ENCODE measurements at places on chromosomes 1 and 21. TPM values are rescaled to one million over a fixed set of nuclear protein-coding genes. Genes with fewer than 3 reads are reported as not detected.

The SMAP2 gene
- total RNA-seq: 72.8 TPM

The TENT5C gene
- total RNA-seq: 23.2 TPM

GRCh38 chr1:63691701-63692425 is 82.0 kb upstream of the ROR1 start:
- peaks cover 5% of the 10 kb centered on the region for H3K4me1 ChIP-seq
- no peak overlapping the region for H3K4me3 ChIP-seq
- no peaks in the 10 kb centered on the region for H3K36me3 ChIP-seq
- H3K27ac ChIP-seq: no peak overlapping the region
- no peaks in the 10 kb centered on the region for H3K27me3 ChIP-seq

DNA sequence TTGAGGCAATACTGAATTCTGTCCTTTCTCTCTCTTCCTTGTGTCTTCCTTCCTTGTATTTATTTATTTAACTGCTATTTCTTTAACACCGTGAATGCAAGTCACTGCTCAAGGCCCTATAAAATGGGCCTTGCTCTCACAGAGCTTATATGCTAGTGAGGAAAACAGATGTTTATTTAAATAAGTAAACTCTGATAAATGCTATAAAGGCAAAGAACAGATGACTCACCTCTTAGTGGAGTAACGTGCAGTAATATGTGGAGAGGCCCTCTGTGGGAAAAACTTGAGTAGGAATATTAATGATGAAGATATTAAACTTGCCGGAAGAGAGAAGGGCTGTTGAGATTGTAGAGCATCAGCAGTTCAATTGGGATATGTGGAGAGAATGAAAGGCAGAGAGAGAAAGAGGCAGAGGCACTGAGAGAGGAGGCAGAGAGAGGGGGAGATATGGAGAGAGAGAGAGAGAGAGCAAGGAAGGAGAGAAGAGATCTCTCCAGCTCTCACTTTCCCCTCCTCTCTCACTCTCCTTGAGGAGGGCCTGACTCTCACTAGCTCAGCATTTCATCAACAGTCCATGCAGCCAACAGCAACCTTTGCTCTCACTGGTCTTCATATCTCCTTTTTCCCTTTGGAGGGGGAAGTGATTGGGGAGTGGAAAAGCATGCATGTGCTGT is 322.2 kb downstream of the LMX1A start:
- no peak for DNase-seq
- no peaks in the 10 kb centered on the region for H3K36me3 ChIP-seq
- no peak overlapping the region for H3K4me3 ChIP-seq
- no peak overlapping the region for H3K27ac ChIP-seq
- no peaks in the 10 kb centered on the region for H3K4me1 ChIP-seq
- H3K27me3 ChIP-seq: no peaks in the 10 kb centered on the region

DNA sequence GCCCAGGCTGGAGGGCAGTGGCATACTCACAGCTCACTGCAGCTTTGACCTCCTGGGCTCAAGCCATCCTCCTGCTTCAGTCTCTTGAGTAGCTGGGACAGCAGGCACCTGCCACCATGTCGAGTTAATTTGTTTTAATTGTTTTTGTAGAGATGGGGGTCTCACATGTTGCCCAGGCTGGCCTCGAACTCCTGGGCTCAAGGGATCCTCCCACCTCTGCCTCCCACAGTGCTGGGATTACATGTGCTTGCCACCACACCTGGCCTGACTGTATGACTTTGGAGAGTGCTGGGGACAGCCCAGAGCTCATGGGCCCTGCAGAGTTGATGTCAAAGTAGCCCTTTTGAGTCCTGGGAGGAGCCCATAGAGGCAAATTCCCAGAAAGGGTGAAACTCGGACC is 1.8 kb downstream of the OBSCN start:
- peaks cover 18% of the 10 kb centered on the region for H3K27me3 ChIP-seq
- peaks cover 8% of the 10 kb centered on the region for H3K4me1 ChIP-seq
- H3K36me3 ChIP-seq: no peaks in the 10 kb centered on the region
- DNase-seq: no peak
- H3K27ac ChIP-seq: no peak overlapping the region
- no peak overlapping the region for H3K4me3 ChIP-seq

- H3K36me3 ChIP-seq: no peaks in the 10 kb centered on the region
- no peak overlapping the region for H3K27ac ChIP-seq
- no peak overlapping the region for H3K4me3 ChIP-seq
- no peaks in the 10 kb centered on the region for H3K27me3 ChIP-seq
- DNase-seq: no peak
These were observed 26.2 kb upstream of the MCOLN3 start for GRCh38 chr1:85074365-85074964.

DNA sequence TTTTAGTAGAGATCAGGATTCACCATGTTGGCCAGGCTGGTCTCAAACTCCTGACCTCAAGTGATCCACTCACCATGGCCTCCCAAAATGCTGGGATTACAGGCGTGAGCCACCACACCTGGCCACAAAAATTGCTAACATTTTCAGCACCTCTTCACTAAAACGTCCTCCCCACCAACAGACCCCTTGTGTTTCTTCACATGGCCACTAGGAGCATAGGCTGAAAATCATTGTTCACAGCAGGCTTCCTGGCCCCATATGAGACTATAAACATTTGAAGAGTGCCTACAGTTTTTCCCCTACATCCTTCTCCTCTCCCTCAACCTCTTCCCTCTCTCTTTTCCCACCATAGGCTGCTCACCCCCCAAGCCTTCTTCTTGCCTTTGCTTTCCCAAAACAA is 28.0 kb upstream of the SFPQ start:
- H3K27me3 ChIP-seq: no peaks in the 10 kb centered on the region
- H3K27ac ChIP-seq: no peak overlapping the region
- DNase-seq: no peak
- H3K4me1 ChIP-seq: no peaks in the 10 kb centered on the region
- H3K36me3 ChIP-seq: no peaks in the 10 kb centered on the region

GRCh38 chr21:29465546-29465945 is 166.8 kb downstream of the BACH1 start:
- H3K4me3 ChIP-seq: no peak overlapping the region
- H3K27ac ChIP-seq: no peak overlapping the region
- DNase-seq: no peak
- H3K4me1 ChIP-seq: no peaks in the 10 kb centered on the region

DNA sequence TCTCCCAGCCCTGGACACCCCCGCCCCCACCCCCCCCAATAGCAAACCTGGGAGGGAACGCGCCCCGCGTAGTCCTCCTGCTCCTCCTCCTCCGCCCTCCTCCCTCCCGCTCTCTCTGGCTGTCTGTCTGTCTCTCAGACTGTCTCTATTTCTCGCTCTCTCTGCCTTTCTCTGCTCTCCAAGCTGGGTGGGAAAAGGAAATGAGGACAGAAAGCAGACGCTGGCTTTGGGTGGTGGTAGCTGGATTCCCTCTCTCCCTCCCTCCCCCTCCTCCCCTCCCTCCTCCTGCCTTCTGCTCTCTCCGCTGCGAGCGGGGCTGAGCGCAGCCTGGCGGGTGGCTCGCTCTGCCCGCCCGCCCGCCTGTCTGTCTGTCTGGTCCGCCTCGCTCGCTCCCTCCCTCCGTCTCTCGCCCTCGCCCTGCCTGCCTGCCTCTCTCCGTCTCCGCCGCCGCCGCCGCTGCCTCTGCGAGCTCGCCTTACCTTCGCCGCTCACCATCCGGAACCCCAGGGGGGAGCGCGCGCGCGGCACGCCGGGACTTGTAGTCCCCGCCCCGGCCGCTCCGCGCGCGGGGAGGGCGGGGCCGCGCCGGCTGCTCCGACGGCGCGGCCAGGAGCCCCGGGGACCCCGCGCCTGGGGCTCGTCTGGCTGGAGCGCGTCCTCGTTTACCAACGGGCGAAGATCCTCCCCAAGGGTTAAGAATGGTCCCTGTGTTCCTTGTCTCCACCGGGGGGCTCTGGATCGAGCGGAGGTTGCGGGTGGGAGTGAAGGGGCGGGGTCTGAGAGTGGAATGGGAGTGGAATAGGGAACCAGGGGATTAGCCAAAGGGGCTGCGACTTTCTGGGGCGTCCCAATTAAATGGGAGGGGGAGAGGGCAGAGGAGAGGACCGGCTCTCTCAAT is at the start of gene AHDC1:
TSS of gene AHDC1 (minus strand) at position 464 of the 898 bp plus-strand sequence. CDS start 52,029 bp downstream, outside the sequence.
- H3K4me3 ChIP-seq: peak within 1 kb of the TSS; percentile 89
- H3K27ac ChIP-seq: peak within 1 kb of the TSS; percentile 81
- no peaks in the 10 kb centered on the region for H3K27me3 ChIP-seq
- peak; percentile 95 for DNase-seq

DNA sequence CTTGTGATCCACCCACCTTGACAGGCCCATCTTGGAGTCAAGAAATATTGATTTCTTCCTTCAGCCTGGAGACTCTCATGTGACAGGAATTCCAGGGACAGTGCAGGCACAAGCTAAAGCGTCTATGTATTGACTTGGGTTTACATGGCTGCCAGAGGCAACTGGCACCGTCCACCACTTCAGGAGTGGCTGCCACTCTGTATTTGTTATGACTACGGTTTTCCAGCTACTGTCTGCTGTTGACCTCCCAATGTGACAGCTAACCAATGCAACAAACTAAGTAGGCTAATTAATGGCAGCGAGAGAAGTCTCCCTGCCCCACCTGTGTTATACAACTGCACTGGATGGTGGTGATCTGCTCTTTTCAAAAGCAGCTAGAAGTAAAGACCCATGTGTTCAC is 56.9 kb downstream of the CD58 start:
- peaks cover 10% of the 10 kb centered on the region for H3K4me1 ChIP-seq
- H3K36me3 ChIP-seq: peaks cover 8% of the 10 kb centered on the region
- no peaks in the 10 kb centered on the region for H3K27me3 ChIP-seq
- H3K27ac ChIP-seq: no peak overlapping the region
- DNase-seq: no peak

DNA sequence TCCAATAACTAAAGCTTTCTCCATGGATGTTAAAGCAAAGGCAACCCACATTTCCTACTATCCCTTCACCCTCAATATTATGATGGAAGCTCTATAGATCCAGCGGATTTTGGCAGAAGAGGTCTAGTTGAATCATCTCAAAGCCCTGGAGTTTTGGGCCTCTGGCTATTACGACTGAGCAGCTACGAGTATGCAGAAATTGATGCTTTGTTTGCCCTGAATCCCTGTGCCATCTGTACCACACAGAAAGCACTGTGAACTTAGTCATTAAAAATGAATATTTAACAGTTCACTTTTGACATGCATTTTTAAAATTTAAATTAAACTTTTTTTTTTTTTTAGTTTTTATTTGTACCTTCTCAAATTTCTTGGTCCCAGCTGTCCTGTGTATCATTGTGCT is 705.4 kb upstream of the PTBP2 start:
- H3K4me3 ChIP-seq: no peak overlapping the region
- no peak for DNase-seq
- no peaks in the 10 kb centered on the region for H3K27me3 ChIP-seq
- H3K4me1 ChIP-seq: no peaks in the 10 kb centered on the region
- H3K36me3 ChIP-seq: no peaks in the 10 kb centered on the region
- no peak overlapping the region for H3K27ac ChIP-seq
